ENCODE measurements at places on chromosomes 3 and 15. TPM values are rescaled to one million over a fixed set of nuclear protein-coding genes. Genes with fewer than 3 reads are reported as not detected.

CHRD gene
- total RNA-seq = 23.9 TPM

GRCh38 chr3:23071758-23072157 is 131.4 kb upstream of the UBE2E2 start:
- no peak for DNase-seq

DNA sequence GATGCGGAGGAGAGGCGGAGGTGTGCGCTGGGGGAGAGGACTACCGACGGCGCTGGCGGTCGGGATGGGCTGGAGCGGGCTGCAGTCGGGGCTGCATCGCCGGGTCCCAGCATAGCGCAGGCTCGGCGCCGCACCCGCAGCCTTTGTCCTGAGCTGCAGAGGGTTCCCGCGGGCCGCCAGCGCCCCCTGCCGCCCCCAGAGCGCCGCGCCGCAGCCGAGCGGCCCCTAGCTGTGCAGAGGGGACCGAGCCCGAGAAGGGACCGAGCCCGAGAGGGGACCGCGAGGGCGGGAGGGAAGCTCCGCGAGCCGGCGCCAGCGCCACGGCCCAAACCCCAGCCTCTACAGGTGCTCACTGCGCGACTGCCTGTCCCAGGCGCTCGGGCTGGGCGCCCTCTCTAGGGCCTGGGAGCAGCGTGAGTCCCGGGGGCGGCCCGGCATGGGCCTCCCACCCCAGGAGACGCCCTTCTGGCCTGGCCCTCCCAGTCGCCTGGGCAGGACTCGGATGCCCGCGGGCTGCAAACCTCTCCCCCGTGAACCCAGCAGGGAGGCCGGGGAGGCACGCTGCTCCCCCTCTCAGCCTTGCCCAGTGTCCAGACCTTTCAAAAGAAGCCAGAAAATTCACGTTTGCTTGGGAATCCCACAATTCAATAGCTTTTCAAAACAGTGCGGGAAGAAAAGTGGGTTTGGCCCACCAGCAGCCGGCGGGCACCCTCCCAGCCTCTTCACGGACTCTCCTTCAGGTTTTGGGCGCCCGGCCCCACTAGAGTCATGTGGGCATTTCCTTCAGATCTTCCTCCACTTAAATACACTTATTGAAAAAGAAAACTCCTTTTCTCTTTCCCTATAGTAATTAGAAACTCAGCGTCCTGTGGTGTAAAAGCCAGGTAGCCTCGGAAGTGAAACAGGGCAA is 134.7 kb downstream of the TPRA1 start:
- peak; percentile 5 for DNase-seq

DNA sequence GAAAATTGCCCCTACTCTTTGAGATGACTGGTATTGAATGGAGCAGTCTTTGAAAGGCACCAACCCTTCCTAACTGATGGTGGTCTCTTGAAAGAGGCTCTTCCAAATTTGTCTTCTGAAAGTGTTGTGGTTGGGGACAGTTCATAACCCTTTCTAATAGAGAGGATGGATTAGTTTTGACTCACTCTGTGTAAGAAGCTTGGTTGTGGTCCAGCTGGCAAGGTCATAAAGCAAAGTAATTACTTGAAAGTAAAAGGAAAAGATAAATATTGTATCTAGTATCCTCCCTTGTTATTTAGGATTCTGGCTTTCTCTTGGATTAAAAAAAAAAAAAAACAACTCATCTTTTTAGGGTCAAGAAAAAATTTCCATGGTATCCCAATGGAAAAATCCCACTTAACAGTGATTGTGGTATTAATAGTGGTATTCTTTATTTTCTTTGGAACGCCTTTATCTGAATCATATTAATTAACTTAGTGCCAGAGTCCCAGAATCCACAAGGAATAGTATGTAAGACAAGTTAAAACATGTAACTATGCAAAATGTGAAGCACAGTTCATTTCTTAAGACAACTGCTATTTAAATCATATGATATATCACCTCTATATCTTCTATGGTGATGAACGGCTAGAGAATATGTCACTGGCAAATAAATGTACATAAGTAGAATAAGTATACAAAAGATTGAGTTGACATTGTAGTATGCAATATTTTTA is 469.3 kb upstream of the CDIN1 start:
- peak; percentile 7 for DNase-seq

CCR8 gene
- total RNA-seq = 1.0 TPM

- DNase-seq = no peak
These were observed 472.7 kb upstream of the ARL6 start for GRCh38 chr3:97291901-97292300.

DNA sequence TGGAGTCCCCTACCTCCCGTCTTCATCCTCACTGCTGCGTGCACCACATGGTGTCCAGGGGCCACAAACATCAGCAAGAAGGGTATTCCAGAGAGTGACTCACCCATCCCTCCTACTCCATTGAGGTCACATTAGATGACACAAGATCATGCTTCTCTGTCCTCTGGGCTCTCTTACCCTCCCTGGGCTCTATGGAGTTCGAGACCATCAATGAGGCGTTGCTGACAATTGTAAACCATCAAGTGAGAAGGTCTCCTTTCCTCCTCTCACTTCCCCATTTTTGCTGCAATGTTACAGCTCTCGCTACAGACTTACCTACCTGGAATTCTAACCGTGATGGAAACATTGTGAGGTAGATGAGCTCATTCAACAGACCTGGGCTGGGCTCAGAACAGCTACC is 51.7 kb downstream of the HMCES start:
- no peak for DNase-seq

GRCh38 chr15:56754772-56755370 is 21.6 kb upstream of the ZNF280D start:
- no peak for DNase-seq

NANOGP8 gene
- not detected for total RNA-seq

TNFAIP8L3 gene
- 0.35 TPM for total RNA-seq

PSTPIP1 gene
- not detected for total RNA-seq

- no peak for DNase-seq
These were observed 553 bp upstream of the RTP4 start for GRCh38 chr3:187367561-187368103.

CEP152 gene
- total RNA-seq = 7.1 TPM

- DNase-seq = no peak
These were observed 2.6 kb upstream of the IDH3A start for GRCh38 chr15:78146425-78147154.

MESP1 gene
- 0.69 TPM for total RNA-seq

GRCh38 chr15:79339588-79340314 is 28.8 kb downstream of the TMED3 start:
- peak; percentile 50 for DNase-seq

DNA sequence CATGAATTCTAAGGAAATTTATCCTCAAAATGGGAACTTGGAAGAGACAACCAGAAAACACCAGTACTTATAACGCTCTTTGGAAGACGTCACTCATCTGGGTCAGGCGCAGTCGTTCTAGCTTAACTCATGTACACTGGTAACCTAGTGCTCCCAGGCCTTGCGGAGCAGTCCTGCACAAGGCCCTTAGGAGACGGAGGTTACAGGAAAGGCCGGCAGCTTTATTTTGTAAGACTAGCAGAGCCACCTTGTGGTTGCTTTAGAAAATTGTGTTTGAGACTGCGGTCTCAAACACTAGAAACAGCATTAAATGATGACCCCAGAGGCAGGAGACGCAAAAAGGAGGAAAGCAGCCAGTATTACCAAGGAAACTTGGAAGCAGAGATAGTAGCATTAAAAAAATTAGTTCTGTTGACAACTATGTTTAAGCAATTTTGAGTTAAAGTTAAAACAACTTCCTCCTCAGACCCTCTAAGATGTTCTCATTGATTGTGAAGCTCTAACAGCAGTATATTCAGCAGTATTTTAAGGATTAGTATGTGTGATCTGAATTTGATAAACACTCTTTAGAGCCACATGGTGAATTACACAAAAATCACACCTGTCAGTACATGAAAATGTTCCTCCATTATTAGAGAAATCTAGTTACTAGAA is 141.9 kb upstream of the C2CD4B start:
- peak; percentile 81 for DNase-seq

GOLGA6D gene
- not detected for total RNA-seq

GLDN gene
- total RNA-seq = not detected
